ENCODE measurements at places on chromosomes 13 and 19.

DNA sequence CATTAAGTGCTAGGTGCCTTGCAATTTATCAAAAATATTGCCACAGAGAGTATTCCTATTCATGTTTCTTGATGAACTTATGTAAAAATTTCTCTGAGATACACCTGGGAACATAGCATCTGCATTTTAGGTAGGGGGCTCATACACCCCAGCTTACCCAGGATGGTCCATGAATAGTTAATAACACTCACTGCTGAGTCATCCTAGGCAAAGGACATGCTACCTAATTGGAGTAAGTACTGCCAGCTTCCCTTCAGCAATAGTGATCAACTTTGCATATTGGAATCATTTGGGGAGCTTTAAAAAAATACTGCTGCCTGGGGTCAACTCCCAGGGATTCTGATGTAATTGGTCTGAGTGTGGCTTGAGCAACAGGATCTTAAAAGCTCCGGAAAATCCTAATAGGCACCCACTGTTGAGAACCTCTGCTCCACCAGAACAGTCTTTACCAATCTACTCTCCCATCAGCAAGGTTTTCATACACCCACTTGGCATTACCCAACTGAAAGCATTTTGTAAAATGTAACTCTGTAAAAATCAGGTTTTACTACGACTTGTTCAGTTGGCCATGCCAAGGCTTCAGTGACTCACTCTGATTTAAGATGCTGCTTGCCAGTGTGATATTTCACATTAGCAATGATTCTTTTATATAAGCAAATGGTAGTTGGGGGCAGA, 67.2 kb upstream of the FNDC3A start:
- no peak for DNase-seq

DNA sequence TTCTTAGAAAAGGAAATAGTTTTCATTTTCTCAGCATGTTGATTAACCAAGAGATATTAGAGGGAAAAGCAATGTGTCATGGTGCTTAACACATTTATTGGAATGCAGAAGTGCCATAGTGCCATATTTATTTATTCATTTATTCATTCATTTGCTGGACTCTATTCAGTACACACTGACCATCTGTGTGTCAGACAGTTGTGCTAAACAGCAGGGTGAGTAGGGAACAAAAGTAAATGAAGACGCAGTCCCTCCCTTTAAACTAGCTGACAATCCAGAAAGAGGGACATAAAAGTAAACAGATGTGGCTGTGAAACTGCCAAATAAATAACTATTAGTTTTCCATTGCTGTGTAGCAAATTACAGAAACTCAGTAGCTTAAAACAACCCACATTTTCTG, 323.7 kb downstream of the MTUS2 start:
- no peak for DNase-seq

GRCh38 chr13:98451676-98452470, 125.0 kb downstream of the STK24 start:
- no peak for DNase-seq

DNA sequence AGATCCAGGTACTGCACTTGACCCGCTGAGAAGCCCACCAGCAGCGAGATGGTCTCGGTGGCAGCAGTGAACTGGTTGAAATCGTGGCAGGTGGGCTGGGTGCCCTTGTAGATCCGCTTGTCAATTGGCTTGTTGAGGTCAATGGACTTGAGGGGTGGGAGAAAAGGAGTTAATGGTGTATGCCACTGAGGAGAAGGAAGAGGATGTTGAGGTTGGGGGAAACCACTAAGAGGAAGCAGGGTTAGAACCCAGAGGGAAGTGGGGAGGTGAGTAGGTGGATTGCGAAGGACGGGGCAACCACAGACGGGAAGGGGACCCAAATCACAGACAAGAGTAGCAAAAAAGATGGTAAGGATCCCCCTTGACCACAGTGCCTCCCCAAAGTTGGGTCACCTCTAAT, 1.7 kb downstream of the DMWD start:
- DNase-seq: no peak

- DNase-seq: no peak
Measured at GRCh38 chr19:41295499-41295898, 14.5 kb upstream of the CCDC97 start.

Data from SK-N-DZ (cell line).